ENCODE measurements at places on chromosomes 2 and 18.

DNA sequence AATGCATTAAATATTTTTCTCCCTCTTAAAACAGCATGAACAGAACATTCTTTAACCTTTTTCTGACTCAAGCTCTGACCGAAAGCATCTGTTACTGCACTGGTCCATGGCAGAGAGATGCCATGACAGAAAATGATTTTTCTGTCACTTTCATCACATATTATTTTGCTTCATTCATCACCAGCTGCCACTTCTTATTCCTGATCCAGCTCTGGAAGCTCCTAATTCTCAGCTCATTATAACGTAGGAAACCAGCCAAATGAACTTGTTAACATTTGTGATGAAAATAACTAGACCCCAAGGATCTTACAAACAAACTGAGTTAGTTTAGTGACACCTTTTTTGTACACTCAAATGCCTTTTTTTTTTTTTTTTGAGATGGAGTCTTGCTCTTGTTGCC lies 7.6 kb upstream of the CFLAR start:
- no peak for DNase-seq

- no peak for DNase-seq
These were observed 13.1 kb upstream of the CATIP start for GRCh38 chr2:218343591-218343990.

- DNase-seq = no peak
These were observed 8.7 kb downstream of the PTH2R start for GRCh38 chr2:208415255-208415654.

DNA sequence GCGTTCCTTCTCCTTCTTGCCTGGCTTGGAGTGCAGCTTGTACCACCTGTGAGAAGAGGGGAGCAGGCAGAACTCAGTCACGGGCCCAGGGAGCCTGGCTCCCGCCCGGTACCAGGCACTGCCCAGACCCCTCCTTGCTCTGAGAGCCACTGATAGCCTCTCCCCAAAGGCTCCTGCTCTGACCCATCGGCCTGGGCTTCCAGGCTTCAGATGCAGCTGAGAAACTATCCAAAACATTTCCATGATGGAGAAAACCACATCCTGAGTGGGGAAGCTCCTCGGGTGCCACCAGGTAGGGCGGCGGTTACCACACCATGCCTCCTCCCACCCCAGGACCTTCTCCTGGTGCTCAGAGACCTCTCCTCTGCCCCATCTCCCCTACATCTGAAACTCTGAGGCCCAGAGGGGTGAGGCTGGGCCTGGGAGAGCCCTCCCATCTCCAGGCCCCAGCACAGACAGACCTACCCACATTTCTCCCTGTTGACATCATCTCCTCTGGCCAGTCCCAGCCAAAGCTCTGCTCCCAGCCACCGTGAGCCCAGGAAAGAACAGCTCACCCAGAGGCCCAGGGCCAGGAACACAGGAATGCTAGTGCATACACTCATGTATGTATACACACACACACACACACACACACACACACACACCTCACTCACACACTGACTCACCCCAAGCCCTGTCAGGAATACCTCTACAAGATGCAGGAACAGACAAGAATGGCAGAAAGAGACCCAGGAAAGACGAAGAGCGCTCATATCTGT lies 17.9 kb upstream of the SFXN5 start:
- no peak for DNase-seq

GRCh38 chr2:14540015-14540414 lies 92.5 kb upstream of the LRATD1 start:
- no peak for DNase-seq

DNA sequence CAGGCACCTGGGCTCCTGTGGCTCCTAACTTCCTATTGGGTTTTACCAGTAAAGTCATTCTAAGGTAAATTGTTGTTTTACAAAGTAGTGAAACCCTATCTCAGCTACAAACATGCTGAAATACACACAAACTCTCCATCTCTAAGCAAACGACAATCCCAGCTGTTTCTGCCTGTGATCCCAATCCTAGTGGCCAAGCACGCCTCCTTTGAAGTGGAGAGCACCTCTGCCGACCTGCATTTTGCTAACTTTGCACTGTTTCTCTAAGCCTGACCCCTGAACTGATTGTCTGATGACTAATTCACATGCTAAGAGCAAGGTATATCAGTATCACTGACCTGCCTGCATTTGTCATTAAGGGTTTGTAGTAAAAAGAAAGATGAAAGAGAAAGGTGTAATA lies 124.3 kb downstream of the PAX3 start:
- no peak for DNase-seq

- DNase-seq = no peak
These were observed 114.3 kb downstream of the SPP2 start for GRCh38 chr2:234164493-234165413.

DNA sequence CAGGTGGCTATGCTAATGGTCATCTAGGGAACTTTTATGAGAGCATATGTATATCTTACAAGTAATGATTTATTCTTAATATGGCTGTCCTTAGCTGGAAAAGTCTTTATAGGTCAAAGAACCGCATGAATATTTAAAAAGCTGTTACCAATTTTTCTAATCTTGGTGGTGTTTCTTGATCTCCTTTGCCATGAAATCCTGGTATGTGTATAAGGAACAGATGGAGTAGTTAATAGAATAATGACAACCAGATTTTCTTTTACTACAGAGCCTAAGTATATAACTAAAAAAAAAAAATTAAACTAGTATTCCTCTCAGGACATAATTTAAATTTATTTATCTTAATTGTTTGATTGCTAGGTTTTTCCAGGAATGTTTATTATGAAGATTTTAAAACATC lies 74.5 kb downstream of the RHBDD1 start:
- DNase-seq = no peak

GRCh38 chr18:47986620-47987387 lies 56.3 kb upstream of the SMAD2 start:
- no peak for DNase-seq

- DNase-seq = no peak
These were observed 71.3 kb upstream of the ZNF532 start for GRCh38 chr18:58793361-58793760.

- DNase-seq = no peak
These were observed 33.0 kb upstream of the GREB1 start for GRCh38 chr2:11500702-11501303.

GRCh38 chr2:121446647-121447241 lies 83.9 kb upstream of the RNU4ATAC start:
- DNase-seq = no peak

- DNase-seq = no peak
These were observed 132.3 kb upstream of the ITGA4 start for GRCh38 chr2:181324912-181325311.

GRCh38 chr2:223980803-223981202 lies 23.5 kb downstream of the MRPL44 start:
- DNase-seq = no peak

DNA sequence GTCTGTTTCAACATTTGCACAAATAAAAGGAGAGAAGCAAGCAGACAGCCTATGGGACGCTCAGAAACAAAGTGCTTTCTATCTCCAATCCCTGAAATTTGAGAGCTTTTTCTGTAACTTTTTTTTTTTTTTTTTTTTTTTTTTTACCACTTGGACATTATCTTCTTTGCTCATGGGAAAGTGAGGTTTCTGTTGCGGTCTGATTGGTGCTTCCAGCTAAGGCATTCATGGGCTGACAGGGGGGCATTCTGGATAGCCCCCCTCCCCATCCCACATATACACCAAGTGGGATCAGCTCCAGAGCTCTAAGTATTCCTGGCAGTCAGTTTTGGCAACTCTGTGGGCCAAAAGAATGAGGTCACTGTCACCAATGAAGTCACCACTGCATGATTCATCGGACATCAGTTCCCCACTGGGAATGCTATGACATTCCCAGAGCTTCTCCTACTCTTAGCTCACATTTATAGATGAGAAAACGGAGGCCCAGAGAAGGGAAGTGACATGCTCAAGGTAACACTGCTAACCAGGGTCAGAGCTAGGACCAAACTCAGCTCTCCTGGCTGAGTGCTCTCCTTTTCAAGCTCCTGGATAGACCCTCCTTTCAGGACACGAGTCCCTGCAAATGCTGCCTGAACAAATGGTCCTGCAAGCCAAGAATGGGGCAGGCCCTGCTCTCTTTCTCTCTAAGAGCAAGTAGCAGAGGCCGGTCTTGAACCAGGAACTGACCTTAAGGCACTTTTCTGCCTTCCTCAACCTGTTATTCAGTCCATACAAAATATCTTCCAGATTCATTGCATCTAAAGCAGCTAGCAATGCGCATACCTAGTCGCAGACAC lies 61.3 kb downstream of the TMEM247 start:
- no peak for DNase-seq

DNA sequence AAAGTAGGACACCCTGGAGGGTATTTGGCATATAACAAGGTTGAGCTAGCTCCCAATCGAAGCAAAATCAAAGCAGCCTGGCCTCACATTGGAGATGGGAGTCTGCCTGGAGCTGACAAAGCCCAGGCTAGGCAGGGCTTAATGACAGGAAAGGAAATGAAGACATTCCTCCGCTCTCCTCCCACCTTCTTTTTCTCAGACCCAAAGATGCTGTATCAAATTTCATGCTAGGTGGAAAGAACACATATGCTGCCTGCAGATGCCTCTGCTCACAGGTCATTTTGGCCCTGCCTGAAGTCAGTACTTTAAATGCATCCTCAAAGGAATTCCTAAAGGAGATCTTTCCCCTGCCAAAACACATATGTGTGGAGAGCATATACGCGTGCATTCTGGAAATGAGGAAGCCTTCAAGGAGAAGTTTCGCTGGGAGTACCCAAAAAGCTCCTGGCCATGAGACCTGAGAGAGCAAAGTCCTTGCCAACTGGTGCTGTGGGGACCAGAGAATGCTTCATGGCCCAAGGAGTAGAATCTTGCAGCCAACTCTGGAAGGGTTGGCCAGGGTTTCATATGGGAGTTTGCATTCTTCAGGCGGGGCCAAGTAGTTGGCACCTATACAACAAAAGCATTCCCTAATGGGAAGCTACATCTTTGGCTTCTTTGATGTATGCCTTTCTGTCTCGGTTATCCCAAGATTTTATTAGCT lies 88.0 kb downstream of the AQP4 start:
- no peak for DNase-seq

DNA sequence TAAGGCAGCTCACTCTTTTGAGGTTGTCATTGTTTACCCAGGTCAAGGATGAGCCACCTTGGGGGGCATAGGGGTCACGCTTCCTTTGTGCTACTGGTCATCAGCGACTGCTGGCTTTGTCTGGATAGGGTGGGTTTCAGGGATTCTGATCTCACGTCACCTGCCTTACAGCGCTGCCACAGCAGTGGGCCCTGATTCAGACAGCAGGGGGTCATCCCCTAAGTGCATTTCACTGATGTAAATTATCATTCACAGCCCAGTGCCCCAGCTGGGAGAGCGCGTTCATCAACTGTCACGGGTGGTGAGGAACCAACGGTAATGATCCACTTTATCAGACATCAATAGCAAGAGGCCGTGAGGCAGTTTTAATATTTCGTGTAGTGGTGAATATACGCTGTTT lies 291.2 kb downstream of the NEDD4L start:
- no peak for DNase-seq

DNA sequence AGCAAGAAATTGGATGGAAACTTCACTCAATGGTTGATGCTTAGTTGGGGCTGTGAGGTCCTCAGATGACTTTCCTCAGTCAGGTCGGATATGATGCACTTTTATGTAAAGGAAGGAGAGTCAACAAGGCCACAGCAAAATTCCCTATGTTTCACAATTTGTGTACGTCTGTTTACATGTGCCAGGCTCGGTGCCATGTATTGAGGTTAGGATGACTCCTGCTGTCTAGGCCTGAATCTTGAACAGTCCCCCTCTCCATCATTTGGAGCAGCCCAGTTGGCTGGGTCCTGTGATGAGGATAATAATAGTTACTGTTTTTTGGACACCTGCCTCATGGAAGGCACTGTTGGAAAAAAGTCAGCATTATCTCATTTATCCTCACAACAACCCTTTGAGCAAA lies 43.1 kb downstream of the VSNL1 start:
- DNase-seq = no peak

GRCh38 chr2:46679761-46680160 lies 200.4 kb downstream of the TMEM247 start:
- DNase-seq = no peak

- DNase-seq = no peak
These were observed 99.2 kb upstream of the LHCGR start for GRCh38 chr2:48854681-48855080.

GRCh38 chr2:165563468-165564225 lies 94.1 kb downstream of the CSRNP3 start:
- no peak for DNase-seq

DNA sequence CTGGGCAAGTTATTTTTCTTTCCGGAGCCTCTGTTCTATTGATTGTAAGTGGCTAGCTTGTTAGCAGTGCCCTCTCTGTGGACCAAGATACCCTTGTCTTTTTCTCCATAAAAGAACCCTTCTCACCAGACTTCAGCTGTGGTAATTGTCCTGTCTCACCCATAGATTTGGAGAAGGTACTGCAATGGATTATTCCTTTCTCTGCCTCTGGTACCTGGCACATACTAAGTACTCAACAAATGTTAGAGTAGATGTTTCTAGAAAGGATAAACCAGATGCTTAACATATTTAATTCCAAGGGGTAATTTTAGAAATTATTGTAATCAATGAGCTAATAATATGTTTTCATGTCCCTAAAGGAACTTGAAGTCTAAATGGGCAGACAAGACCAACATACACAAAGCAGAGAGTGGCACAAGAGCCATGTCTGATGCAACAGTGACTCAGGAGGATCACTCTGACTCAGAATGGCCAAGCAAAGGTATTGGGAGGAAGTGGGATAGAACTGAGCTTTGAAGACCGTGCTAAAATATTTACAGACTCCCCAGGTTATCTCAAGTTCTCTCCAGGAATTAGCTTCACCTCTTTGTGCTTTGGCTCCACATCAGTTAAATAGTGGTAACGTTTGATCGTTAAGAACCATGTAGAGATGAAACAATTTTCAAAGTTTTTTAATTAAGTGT lies 129.7 kb upstream of the OSR1 start:
- no peak for DNase-seq

GRCh38 chr2:120486441-120486840 lies 140.5 kb downstream of the INHBB start:
- DNase-seq = no peak

- no peak for DNase-seq
These were observed 49.1 kb downstream of the FASTKD2 start for GRCh38 chr2:206814498-206814897.

GRCh38 chr2:182208421-182208820 lies 218.4 kb downstream of the PDE1A start:
- DNase-seq = no peak

All from tibial nerve (tissue), 4 donors.